Adipocyte (in vitro differentiated cells): ENCODE measurements at places on chromosomes 3 and 15.

- DNase-seq, result no peak
These were observed 48.9 kb downstream of the SUMF1 start for GRCh38 chr3:4418156-4418555.

- peak; percentile 86 for DNase-seq
These were observed 94.4 kb downstream of the MYLK start for GRCh38 chr3:123789760-123790159.

- peak; percentile 24 for DNase-seq
These were observed 55.6 kb upstream of the DLG1 start for GRCh38 chr3:197353867-197354567.

GRCh38 chr3:192220915-192221314 is 506.4 kb downstream of the FGF12 start:
- DNase-seq, result no peak

DNA sequence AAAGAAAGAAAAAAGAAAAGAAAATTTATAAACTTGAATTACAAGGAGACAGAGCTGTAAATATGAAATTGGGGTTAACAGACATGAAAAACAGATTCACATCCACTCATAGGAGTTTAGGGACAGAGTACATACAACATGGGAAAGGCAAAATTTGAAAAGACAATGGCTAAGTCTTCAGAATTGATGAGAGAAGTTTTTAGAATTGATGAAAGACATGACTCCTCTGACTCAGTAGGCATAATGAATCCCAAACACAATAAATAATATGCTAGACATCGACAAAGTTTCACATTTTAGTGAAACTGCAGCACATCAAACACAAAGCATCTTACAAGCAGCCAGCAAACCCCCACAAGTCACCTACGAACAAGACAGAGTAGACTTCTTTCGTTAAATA is 84.4 kb upstream of the MELTF start:
- DNase-seq, result no peak

DNA sequence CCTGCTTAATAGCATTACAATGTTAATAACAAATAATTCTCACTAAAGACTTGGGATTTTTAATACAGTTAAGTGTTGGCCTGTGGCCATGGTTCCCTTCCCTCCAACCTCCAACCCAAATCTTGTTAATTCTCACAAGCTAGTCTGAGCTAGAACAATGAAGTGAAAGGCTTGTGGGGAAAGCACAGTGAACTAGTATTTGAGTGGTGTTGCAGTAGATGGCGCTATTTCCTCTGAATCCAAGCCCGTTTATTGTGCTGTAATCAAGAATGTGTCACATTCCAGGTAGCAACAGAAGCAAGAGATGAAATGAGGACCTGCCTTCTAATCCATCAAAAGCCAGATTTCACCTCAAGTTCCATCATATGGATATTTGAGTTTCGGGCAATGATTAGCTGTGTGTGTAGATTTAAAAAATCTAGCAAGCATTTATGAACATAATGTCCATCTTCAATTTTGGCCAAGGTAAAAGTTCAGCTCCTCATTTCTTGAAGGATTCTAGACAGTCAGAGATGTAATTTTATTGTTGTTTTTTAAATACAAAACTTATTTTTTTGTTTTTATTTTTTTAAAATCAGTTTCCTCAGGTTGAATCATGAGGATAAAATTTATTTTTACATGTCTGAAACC is 160.7 kb downstream of the SQOR start:
- peak; percentile 24 for DNase-seq

GRCh38 chr3:183306798-183307671 is 54.0 kb downstream of the B3GNT5 start:
- DNase-seq, result peak; percentile 51

DNA sequence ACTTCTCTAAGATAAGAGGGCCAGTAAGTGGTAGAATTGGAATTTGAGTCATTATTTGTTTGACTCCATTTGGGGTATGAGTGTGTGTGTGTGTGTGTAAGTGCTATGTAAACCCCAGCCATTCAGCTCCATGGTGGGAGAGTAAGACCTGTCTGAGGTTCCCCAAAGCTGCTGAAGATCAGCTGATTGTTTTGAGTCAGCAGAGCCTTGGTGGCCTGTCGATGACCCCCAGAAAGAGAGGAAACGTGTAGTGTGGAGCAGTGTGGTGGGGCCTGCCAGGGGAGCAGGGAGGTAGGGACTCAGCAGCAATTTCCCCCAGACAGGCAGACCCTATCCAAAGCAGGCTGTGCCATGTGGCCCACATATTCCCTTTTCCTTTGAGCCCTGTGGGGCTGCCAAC is 5.3 kb downstream of the DVL3 start:
- no peak for DNase-seq

DNA sequence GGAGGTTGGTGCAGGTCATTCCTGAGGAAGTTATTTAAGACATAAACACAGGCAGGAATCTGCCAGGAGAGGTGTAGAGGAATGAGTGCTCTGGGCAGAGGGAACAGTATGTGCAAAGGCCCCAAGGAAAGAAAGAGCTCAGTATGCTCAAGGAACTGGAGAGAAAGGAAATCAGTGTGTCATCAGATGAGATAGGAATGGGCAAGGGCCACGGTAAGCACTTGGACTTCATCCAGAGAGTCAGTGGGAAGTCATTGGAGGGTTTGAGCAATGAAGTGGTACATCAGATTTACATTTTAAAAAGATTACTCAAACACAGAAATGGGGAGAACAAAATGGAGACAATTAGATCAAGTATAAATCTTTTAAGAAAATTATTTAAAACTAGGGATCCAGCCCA is 272.2 kb downstream of the ADAMTSL3 start:
- DNase-seq, result no peak

GRCh38 chr15:31155151-31155550 is 53.6 kb upstream of the TRPM1 start:
- DNase-seq, result no peak

DNA sequence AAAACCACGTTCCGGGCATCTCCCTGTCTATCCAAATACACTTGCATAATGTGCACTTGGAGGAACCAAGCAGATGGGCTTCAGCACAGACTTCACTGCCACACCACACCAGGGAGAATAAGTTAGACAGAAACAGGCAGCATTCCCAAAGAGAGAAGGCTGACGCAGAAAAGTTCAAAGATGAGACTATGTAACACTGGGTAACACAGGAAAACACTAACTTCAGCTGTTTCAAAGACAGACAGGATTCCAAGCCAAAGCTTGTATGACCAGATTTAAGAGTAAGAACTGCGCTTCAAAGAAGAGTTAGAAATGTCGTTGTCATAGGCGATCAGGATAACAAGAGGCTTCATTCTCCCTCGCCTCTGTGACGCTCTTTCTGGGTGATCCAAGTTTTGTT is 19.9 kb downstream of the SLC51A start:
- DNase-seq, result no peak

DNA sequence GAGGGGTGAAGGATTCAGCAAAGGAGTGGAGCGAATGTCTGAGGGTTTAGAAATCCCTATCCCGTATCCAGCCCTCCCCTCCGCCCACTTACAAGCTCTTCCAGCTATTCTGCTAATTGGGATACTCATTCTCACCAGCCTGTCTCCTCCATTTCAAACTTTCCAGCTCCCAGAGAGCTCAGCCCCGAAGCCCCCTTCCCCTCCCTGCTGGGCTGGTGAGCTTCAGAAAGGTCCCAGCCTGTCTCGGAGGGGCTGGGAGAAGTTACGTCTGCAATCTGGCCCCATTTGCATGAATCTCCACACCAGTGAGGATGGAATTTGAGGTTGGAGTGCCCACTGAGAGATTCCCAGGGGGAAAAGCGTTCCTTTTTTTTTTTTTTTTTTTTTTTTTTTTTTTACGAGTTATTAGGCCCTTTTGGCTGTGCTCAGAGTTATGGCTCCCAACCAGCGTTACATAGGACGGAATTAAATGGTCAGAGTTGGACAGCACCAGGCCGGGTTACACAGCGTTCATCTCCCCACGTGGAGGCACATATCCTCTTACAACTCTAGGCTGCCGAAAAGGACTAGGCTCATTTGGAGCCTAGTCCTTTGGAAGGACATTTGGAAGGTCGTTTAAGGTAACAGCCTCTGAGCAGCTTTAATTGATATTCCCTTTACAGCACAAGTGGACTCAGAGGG is 34.6 kb downstream of the FGD5 start:
- DNase-seq, result no peak

DNA sequence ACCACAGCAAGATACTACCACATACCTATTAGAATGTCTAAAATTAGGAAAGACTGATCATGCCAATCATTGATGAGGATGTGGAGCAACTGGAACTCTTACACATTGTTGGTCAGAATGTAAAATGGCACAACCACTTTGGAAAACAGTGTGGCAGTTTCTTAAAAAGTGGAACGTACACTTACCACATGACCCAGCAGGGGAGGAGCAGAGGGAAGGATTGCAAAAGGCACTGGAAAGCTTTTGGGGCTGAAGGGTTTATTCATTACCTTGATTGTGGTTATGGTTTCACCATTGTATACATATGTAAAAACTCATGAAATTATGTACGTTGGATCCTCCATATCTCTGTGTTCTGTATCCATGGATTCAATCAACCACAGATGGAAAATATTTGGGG is 3.3 kb upstream of the EHD4 start:
- no peak for DNase-seq

DNA sequence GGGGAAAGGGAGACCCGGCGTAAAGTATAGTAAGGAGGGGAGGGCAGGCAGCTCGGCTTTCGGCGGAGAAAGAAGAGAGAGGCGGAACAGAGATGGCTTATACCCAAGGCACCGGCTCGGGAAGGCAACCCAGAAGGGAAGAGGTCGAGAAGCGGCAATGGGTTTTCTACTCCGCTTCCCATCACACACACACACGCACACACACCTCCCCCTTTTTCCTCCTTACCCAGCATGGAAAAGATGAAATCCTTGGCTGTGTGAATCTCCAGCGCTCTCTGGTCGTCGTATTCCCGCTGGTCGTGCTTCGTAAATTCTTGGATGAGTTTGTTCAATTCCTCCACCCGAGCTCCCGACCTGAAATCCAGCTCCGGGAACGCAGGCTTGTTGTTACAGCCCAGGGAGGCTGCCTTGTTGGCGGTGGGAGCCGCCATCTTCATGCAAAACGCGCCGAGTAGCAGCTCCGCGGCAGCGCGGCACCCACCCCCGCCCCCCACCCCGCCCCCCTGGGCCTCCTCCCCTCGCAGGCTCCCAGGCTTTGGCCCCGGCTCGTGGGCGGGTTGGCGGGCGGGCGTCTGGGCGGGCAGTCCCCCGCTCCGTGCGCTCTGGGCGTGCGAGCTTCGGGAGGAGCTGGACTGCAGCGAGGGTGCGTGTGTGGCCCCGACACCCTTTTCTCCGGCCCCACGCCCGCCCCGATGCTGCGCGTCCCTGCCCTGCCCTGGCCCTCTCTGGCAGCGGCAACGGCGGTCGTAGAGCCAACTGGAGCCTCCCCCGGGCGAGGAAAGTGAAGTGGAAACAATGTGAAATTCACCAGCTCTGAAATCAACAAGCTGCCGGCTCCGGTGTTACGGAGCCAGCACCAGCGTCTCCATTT is at the start of gene MB21D2:
Gene MB21D2, minus strand, starts transcription at position 453 of the 871 bp plus-strand sequence. Its CDS starts 16 bp downstream, at position 437.
- DNase-seq, result peak; percentile 92

- DNase-seq, result no peak
These were observed 46.6 kb downstream of the DPPA2 start for GRCh38 chr3:109269577-109270275.

DNA sequence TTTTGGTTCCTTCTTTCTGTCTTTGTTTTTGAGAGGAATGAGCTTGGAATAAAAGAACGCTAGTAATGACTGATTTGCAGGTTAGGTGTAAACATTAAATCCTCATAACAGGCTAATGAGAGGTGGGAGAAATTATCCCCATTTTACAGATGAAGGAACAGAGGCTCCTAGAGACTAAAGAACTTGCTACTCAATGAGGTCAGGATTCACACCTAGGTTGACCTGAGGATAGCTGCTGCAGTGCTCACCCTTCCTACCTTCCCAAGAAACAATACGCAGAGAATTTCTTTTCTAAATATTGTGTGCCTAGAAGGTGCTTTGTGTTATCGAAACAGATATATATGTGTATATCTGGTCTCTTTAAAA is 106.3 kb downstream of the IGF1R start:
- no peak for DNase-seq

GRCh38 chr3:194489736-194490612 is 3.2 kb upstream of the ATP13A3 start:
- DNase-seq, result no peak

DNA sequence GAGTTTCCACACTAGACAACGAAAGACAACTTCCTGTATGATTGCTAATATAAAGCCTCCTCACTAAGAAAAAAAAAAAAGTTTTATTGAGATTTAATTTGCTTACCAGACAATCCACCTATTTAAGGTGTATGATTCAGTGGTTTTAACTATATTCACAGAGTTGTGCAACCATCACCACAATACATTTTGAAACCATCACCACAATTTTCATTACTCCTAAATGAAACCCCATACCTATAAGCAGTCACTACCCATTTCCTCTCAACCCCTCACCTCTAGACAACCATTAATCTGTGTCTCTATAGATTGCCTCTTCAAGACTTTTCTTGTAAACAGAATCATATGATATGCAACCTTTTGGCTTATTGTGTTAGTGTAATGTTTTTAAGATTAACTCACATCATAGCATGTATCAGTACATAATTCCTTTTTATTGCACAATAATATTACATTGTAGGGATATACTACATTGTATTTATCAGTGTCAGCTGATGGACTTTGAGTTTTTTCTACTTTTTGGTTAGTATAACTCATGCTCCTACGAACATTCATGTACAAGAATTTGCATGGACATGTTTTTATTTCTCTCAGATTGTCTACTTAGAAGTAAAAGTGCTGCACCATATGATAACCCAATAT is 339.7 kb downstream of the NLGN1 start:
- DNase-seq, result no peak

DNA sequence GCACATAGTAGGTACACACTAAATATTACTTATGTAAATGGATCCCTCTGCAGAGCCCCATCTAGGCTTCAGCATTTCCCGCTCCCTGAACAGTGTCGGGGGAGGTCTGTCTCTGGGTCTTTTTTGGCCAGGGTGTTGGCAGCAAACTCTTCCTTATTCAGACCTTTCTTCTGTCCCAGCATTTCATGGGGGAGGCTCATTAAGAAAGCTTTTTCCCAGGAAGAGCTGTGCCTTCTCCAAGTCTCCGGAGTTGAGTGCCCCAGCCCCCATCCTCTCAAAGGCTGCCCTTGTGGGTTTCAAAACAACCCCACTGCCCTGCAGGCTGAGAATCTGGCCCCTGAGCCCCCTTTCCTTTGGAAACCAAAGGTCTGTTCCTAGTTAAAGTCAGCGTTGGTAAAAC is 25.1 kb downstream of the SLC6A11 start:
- no peak for DNase-seq

- DNase-seq, result no peak
These were observed 432 bp upstream of the RAD54L2 start for GRCh38 chr3:51538115-51538458.
